ENCODE measurements at places on chromosomes 3 and 15.

DNA sequence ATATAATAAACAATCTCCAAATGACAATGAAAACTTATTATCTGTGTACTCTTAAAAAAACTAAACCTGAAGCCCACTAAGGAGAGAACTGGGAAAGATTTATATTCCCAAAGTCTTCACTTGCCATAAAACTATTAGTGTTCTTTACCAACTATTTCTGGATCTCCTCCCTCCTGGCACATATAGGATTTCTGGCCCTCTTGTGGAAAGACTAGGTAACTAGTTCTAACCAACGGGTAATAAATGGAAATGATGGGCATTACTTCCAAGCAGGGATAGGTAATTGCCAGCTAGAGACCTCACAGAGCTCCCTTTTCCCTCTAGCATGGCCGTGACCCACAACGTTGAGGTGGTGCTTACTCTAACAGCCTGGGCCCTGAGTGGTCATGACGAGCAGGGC is 110.1 kb downstream of the DNAH12 start:
- DNase-seq: no peak

- no peak for DNase-seq
These were observed 56.3 kb upstream of the TMCO5A start for GRCh38 chr15:37877851-37878741.

DNA sequence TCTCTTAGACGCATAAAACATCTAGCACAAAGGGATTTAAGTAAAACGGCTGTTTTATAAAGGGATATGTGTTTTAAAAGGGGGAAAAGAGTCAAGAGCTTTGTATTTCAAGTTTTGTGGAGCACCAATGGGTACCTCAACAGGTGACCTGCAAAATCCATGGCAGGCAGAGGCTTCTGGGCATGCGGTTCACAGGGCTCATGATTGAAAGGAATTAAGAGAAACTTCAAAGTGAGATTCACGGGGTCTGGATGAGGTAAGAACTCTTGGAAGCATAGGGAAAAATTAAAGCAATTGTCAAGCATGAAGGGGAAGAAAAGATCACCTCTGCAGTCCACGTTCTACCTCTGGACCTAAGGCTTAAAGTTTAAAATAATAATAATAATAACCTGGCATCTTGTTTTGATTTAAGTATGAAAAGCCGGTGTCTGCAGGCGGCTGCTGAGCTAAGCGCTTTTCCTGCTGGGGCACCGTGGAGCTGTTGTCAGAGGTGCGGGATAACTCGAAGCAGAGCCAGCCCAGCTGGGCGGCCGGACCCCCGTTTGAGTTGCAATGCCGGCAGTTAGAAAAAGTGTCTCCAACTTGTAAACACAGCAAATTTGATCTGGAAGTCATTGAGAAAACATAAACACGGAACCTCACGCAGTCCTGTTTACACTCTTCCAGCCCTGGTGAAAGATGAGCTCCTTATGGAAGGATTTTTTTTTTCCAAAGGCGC is 40.5 kb downstream of the HES1 start:
- no peak for DNase-seq

DNA sequence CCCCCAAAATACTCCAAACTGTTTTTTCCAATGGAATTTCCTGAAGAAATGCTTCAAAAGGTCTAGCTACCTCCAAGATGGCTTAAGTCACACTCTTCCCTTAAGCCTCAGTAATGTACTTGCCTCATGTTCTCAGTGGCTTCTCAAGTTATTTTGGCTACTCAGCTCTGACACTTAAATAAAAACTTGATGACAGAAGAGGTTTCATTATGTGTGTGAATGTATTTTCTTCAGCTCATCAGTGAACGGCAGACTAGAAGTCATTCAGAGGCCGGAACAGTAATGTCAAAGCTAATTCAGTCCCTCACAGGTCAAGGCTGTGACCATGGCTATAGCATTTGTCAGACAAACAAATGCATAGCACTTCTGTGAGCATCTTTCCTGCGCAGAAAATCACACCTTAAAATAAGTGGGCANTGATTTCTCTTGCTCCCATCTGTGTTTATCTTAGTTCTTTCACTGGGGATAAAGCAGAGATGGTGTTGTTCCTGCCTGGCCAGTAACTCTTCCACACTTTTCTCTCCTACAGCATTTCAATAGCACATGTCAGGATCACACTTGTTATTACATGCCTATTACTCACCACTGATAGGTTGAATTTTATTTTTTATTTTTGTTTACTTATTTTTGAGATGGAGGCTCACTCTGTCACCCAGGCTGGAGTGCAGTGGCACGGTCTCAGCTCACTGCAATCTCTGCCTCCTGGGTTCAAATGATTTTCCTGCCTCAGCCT is 68.5 kb upstream of the PLCL2 start:
- no peak for DNase-seq

DNA sequence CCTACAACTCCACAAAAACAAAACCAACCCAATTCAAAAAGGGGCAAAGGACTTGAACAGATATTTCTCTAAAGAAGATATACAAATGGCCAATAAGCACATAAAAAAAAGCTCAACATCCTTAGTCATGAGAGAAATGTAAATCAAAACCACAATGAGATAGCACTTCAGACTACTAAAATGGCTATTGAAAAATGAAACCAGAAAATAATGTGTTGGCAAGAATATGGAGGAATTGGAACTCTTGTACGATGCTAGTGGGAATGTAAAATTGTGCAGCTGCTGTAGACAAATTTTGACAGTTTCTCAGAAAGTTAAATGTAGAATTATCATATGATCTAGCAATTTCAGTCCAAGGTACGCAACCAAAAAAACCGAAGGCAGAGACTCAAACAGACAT is 29.0 kb downstream of the KY start:
- DNase-seq: no peak

- no peak for DNase-seq
These were observed 399.6 kb downstream of the TUSC7 start for GRCh38 chr3:117109178-117109577.

DNA sequence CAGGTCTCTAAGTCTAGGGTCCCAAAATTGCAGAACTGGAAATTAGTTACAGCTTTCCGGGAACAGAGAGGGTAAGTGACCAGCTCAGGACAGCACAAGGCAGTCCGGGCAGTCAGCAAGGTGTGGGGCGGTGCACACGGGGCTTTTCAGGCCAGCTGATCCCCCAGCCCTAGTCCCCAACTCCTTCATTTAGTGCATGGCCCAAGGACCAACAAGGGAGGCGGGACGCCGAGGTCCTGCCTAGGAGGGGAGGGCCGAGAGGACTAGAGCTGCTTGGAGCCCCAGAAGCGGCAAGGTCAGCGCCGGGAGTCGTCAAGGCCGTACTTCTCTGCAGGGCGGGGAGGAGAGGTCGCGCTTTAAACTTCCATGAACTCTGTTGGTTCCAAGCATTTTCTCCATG is 2.0 kb upstream of the PDE8A start:
- DNase-seq: no peak

GRCh38 chr3:43793648-43794372 is 103.1 kb downstream of the ABHD5 start:
- no peak for DNase-seq

DNA sequence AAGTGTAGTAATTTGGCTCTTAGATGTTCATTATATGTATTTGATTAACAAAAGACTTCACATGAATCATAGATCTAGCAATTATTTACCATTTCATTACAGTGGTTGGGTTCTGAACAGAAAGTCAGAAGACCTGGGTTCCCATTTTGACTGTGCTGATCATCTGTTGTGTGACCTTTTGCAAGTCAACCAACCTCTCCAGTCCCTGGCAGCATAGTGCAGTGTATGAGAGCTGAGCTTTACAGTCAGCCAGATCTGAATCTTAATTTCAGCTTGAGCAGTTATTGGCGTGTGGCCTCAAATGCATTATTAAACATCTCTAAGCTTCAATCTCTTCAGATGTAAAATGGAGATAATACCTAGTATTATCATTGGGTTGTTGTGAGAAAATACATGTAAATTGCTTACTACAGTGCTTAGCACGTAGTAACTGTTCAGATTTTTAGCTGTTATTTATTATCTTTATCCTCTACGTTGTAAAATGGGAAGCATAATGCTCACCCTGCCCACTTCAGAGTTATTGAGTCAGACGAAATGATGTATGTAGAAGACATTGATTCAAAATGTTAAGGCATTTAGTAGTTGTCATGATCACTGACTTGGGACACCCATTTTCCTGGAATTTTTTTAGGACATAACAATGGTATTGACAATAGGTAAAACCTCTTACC is 104.0 kb downstream of the KLHL25 start:
- no peak for DNase-seq

GRCh38 chr15:70643783-70644125 is 119.6 kb downstream of the UACA start:
- DNase-seq: no peak

GRCh38 chr15:43769584-43770228 is 7.1 kb downstream of the ELL3 start:
- no peak for DNase-seq

DNA sequence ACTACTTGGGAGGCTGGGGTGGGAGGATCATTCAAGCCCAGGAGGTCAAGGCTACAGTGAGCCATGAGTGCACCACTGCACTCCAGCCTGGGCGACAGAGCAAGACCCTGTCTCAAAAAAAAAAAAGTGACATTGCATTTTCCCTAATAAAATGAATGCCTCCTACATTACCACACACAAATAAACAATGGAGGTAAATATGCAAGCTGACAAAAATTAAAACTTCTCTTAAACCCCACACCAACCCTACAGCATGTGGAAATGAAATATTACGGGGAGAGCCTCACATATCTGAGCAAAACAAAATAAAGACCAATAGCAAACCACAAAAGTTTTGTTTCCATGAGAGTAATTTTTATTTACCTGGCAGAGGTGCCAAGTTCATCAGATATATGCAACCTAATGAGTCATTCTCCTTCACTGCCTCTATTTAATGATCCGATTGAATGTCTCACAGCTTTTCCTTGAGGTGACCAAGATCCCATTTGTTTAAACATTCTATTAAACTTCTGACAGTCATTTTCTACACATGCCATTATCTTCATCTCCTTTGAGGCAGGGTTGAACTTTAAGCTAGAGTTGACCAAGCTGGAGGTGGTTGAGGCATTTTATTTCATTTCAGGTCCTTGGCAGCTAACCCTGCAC is 9.4 kb upstream of the CAV3 start:
- DNase-seq: no peak

DNA sequence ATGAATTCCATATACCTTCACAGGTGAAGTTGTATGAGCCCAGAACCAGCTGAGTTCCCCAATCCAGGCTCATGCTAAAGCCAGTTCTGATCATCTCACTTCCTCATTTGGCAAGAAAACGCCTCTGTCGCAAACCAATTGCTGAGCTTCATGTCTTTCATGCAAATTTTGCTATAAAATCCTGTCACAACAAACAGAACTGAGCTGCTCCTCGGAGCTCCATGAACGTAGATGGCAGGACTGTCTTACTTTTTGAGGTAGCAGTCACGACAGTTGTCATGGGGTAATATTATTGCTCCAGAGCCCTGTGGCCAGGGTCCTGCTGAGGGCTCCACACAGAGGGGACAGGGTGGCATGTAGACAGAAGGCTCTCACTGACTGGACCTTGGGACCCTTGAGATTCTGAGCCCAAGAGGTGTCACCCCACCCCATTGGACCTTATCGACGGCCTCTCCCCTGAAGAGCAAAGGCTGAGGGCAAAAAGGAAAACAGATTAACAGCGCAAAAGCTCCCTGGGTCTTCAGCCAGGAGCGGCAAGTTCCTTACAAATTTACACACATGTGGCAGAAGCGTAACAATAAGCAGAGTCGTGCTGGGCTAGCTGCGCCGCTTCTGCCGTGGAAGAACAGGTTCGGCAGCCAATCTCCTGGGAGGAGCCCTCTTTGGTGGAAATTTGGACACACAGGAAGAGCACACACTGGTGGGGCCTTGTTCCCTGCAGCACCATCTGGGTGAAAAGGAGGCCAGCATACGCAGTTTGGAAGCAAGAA is 249.2 kb downstream of the OPA1 start:
- DNase-seq: no peak

DNA sequence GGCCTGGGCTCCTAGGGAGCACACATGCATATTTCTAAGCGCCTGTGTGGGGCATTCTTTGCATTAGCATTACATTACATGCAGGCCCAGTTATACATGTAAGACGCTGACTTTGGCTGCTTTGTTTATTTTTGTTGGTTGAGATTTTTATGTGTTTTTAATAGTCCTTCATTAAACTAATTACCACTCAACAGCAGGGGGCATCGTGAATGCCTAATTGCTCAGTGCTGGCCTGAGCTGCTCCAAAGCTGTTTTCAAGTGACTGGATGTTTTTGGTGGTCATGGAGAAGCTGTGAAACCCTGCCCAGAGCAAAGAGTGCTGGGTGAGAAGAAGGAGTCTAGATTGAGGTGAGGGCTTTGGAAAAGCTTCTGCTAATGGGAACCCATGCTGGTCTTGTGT is 41.5 kb downstream of the GPD1L start:
- no peak for DNase-seq

DNA sequence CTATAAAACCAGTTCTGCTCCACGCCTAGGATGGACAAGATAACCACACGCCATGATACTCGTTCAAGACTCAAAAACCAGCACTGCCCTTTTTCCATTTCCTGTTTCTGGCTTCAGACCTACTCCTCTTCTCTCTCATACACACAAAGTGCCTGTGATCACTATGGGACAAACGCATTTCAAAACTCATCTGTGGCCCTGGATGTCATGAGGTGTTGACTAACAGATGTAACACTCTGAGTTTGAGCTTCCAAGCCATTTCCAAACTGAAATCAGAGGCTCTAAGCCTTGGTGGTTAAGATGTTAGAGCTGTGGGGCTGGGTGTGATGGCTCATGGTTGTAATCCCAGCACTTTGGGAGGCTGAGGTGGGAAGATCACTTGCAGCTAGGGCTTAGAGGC is 55.7 kb upstream of the LMOD3 start:
- no peak for DNase-seq

DNA sequence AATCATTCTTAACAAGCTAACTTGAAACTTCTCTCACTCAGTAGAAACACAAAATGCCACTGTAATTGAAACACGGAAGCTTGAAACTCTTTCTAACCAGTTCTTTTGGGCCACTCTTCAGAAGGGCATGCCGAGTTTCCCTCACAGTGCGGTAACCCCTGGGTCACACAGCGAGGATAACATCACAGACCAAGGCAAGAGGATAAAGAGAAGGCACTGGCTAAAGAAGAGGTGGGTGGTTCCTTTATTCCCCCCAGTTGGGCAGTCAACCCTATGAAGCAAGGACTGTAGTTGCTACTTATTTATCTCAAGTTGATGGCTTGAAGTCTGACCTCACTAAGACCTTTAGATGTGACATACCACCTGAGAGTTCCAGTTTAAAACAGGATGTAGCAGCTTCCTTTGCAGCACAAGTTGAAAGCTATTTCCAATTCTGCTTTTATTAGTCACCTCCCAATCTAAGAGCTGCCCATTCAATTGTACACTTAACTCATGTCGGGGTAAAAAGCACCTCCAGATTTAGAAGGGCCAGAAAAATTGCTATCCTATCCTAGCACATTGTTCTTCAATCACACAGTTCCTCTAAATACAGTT is 272.4 kb downstream of the TIGIT start:
- no peak for DNase-seq

DNA sequence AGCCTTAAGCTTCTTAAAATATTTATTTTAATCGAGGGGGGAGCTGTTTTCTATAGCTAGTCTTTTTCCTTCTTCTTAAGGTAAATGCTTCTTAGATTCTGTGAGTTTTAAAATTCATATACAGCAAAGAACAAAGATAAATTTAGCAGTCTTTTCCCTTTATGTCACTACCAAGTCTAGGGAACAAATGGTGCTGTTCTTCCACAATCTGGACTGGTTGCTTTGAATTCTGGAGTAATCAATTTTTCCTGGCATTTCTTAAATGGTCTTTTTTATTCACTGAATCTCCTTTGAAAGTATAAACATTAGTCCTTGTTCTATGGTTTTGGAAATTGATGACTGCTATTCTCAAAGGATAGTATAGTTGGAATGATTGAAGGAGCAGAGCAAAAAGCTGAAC is 82.8 kb downstream of the CHL1 start:
- no peak for DNase-seq

Data from D721Med (cell line).